ENCODE measurements at places on chromosomes 5 and 9.

GRCh38 chr9:134970198-134970597 is 52.5 kb upstream of the FCN1 start:
- DNase-seq: no peak

GRCh38 chr5:61651195-61651594 is 319.1 kb downstream of the ZSWIM6 start:
- no peak for DNase-seq

GRCh38 chr5:170466988-170467707 is 36.7 kb upstream of the KCNIP1 start:
- no peak for DNase-seq

DNA sequence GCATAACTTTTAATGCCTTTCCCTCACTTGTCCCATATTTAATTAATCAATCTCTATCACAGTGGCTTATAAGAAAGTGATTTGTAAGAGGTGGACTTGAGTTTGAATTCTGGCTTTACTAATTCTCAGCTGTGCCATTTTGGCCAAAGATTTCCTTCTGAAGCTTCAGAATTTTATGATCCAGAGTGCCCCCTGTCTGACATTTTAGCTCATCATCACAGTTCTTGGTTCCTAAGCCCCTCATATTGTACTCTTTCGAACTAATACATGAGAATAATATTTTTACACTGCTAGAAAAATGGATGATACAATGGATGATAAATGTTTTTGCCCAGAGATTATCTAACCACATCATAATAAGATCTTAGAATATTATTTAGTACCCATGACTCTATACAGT is 1014.1 kb downstream of the PTPRD start:
- no peak for DNase-seq

DNA sequence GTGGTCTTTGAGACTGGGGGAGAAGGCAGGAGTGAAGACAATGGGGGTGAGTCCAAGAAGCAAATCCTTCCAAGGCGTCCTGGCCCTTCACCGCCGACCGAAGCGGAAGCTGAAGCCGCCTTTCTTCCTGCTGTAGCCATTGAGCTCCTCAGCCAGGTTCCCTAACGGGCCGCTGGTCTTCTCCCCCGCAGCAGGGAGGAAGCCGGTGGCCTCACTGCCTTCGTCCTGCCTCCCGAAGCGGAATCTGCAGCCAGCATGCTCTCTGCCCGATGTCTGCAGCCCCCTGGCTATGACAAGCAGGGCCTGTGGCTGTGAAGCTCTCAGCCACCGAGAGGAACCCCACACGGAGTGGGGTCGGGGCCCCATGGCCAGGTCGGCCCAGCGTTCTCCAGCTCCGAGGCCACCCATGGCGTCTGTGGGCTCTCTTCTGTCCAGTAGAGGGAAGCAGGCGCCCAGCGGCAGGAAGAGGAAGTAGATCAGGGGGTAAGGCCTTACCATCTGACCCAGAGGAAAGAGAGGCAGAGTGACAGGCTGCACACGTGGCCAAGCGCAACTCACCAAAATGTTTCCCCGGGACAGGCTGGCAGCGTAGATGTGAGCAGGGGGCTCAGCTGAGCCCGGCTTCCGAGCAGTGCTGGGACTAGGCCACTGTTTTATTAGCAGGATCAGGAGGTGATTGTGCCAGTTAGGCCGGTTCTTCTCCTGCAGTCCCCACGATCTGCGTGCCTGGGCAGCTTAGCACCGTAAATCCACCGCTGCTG is 3.1 kb downstream of the QRFP start:
- no peak for DNase-seq

- no peak for DNase-seq
Measured at GRCh38 chr5:110702300-110702699, 24.2 kb downstream of the TMEM232 start.

- no peak for DNase-seq
Measured at GRCh38 chr5:104443706-104444105, 881.1 kb upstream of the NUDT12 start.

DNA sequence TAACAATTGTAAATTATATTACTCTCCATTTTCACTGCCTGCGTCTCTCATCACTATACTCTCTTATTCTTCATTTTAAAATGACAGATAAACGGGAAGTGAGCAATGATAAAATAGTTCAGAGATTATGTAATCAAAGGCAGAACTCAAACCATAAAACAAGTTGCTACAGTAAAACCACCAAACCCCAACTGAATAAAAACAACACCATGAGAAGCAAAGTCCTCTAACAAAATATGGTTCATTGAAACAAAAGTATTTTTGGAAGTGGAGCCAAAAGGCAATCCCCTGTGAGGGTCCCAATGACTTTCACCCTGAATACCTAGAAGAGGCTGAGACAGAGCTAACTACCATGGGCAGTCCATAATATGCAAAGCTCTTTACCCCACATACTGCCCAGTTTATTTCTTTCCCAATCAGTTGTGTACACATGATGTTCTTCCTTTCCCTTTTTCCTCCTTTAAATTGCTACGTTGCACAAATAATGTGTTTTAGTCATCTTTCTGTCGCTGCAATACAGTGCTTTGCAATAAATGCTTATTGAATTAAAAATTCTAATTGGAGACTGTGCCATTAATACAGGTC is 64.0 kb upstream of the PTGER4 start:
- DNase-seq: no peak

DNA sequence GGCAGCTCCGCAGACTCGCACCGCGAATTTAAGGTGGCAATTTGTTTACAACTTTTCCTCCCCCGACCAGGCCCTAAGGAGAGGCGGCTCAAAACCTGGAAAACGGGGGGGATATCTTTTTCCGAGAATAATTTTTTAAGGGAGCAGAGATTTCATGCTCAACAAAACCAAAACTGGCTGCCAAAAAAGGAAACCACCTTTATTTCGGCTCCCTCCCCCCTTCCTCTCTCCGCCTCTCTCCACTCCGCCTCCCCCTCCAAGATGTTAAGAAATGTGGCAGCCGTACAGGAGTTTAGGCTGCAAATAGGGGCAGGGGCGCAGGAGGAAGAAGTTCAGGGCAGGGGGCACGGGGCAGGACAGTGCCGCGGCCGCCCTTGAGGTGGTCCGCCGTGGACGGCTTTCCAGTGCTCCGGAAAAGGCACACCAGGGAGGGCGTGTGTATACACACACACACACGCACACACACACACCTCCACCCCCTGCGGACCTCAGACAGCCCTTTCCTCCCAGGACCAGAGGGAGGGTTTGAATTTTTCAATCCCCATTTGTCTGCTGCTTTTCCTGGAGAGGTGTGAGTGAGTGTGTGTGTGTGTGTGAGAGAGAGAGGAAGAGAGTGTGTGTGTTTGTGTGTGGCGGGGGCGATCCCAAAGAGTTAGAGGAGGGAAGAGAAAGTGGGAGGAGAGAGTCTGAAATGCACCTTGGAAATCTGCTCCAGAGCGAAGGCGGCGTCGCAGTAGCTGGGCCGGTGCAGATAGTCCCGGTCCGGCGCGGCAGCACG is 9.1 kb downstream of the PTCH1 start:
- DNase-seq: no peak

DNA sequence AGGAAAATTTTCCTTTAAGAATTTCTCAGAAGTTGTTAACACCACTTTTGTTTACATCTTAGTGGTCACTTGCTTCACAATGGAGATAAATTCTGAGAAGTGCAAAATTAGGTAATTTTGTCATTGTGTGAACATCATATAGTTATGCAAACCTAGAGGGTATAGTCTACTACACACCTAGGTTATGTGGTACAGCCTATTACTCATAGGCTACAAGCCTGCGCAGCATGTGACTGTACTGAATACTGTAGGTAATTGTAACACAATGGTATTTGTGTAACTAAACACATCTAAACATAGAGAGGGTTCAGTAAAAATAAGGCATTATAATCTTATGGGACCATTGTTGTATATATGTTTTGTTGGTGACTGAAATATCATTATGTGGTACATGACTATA is 388.7 kb upstream of the POU5F2 start:
- no peak for DNase-seq

- DNase-seq: no peak
Measured at GRCh38 chr5:58497921-58498320, 6.7 kb downstream of the GAPT start.

DNA sequence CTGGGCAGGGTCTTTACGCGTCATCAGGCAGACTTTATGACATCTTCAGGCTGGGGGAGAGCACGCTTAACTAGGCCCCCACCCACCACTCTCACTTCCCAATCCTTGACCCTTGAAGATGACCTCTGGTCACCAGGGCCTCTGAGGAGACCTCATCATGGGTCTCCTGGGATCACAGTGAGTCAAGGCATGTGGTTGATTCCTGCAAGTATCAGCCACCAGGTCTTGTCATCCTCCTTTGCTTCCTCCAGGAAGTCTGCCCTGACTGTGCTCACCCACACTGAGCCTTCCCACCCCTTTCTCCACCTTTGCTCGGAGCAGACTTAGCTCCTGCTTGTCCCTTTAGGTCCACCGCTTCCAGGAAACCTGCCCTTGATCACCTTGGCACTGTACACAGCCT is 17.3 kb downstream of the ODF2 start:
- DNase-seq: no peak

DNA sequence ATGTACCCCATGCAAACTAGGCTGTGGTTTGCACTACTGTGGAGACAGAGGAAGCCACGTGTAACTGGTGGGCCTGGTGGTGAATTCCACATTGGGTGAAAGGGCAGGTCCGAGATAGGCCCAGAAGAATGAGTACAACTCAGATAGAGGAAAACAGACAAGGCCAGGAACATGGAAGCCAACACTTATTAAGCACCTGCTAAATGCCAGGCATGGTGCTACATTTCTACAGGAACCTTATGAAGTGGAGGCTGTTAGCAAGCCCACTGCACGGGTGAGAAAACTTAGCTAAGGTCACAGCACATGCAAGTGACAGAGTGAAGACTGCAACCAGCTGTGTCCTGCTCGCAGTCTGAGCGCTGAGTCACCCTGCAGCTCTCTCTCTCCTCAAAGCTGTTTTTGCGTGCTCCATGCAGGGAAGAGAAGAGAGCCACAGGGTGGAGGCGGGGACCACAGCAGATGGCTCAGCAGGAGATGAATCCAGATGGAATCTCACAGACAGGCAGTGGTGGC is 65.5 kb upstream of the SPTLC1 start:
- no peak for DNase-seq

GRCh38 chr9:13939701-13940490 is 374.0 kb downstream of the NFIB start:
- no peak for DNase-seq

DNA sequence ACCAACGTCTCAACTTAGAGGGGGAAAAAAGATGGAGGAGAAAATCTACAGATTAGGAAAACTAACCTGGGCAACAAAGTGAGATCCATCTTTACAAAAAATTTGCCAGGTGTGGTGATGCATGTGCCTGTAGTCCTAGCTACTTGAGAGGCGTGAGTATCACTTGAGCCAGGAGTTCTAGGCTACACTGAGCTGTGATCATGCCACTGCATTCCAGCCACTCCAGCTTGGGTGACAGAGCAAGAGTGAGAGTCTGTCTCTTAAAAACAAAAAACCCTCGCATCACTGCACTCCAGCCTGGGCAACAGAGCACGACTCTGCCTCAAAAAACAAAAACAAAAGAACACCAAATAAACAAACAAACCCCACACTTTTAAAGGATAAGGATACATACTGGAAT is 98.1 kb upstream of the NR5A1 start:
- no peak for DNase-seq

DNA sequence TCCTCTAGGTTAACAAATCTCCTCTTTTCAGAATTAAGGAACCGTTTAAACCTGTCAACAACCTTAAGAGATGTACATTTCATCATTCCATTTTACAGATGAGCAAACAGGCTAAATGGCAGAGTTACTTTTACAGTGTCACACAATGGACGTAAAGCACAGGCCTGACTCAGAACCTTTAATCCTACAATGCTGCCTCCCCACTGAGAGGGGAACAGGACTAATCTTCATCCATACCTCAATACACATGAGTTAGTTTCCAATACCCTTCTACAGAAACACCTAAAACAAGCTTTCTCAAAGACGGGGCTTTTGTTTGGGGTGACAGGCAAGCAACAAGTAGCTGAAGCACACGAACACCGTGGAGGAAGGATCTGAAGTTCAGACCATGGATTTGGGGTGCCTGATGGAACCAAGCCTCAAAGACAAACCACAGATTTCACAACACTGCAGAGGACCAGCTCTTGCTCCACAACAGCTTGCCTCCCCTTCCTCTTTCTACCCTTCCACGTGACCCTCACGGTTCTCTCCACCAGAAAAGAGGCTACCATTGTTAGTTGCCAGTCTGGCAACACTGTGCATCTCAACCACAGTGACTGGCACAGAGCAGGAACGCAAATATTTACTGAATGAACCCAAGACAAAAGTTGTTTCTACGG is 1.8 kb downstream of the RNF130 start:
- DNase-seq: no peak

- no peak for DNase-seq
Measured at GRCh38 chr5:124889850-124890249, 143.4 kb upstream of the ZNF608 start.

DNA sequence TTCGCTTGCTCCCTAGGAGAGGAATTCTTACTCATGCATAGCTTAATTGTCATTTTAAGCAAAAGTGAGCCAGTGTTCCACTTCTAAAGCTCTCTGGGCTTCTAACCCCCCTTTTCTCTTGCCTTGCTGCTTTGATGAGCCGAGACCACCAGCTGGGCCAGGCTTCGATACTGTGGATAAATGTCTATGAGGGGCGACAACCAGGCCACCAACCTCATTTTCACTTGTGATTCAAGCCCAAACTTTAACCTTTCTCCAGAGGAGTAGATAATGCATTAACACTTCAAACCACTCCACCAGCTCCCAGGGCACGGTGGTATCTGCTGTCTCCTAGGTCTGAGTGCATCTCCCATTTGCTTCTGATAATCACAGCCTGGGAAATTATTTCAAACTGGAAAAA is 205.6 kb downstream of the PSAT1 start:
- no peak for DNase-seq

- no peak for DNase-seq
Measured at GRCh38 chr9:136618580-136619547, 43.9 kb upstream of the EGFL7 start.

DNA sequence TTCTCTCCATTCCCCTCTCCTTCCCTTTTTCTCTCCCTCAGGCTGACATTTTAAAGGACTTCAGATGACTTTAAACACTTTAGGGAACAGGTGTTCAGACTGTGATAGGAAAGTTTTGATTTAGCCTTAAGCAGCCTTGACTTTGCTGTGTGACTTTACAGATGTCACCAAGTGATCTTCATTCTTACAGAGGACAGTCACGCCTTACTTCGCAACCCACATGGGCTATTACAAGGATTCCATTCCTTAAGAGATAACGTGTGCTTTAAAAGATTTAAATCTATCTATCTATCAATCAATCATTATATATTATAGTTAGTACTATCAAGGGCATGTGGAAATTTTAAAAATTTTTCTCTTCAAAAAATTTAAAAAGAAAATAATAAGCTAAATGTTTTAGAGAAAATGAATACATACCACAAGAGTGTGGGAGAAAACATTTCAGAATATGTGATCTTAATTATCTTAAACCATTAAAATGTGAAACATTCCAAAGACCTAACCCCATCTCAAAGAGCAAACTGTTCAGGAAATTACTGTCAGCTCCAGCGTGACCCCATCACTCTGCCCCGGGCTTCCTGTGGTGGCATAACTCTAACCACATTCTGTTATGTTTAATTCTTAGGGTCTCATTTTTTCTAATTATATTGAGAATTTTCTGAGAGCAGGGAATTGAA is 530.5 kb downstream of the SEMA5A start:
- no peak for DNase-seq

- no peak for DNase-seq
Measured at GRCh38 chr5:65923339-65923738, 3.0 kb upstream of the ERBIN start.

- no peak for DNase-seq
Measured at GRCh38 chr9:33041432-33042188, 16.5 kb downstream of the DNAJA1 start.

Data from NCI-H187 (cell line).